ENCODE measurements at places on chromosomes 3 and 15. TPM values are rescaled to one million over a fixed set of nuclear protein-coding genes. Genes with fewer than 3 reads are reported as not detected.
A peak's percentile ranks its signal among the peaks of the same experiment; 100 is the strongest.

GRCh38 chr15:85453144-85453872 is 72.9 kb downstream of the AKAP13 start:
- no peak for DNase-seq

DNA sequence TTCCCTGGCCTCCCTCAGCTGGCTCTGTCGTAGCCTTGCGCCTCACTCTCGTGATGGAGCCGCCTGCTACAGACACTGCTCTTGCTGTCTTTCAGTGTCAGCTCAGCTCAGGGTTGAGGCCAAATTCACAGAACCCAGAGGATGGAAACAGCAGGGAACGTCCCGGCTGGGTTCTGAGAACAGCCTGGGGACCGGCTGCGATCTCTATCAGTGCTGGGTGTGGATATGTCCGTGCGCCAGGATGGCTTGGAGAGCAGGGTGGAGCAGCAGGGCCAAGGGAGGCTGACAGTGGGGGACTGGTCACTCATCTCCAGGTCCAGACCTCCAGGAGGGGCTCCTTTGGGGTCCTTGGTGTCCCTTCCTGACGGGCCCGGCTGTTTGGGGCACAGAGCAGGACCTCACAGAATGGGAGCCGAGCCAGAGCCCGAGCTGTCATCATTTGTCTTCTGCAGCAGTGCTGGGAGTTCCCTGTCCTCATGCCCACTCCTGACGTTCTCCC is 18.4 kb downstream of the KLF15 start:
- peak; percentile 6 for DNase-seq

GRCh38 chr3:31567036-31567435 is 34.3 kb downstream of the STT3B start:
- peak; percentile 49 for DNase-seq

The JMJD7 gene
- total RNA-seq, result 14.8 TPM

DNA sequence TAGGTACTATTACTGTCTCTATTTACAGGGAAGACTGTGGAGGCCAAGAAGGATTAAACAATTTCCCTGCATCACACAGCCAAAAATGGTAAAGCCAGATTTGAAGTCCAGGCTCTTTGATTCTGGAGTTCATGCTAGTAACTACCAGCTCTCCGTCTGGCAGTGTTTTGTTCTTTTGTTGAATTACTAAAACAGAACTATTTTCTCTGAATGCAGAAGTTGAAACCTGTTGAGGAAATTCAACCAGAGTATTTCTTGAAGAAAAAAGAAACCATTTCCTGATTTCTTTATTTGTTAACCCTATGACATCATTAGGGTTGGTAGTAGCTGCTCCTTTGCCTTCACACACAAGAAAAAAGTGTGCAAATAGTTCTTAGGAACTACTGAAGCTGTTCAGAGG is 34.3 kb downstream of the CRTC3 start:
- no peak for DNase-seq

The ABCC5 gene
- total RNA-seq, result 35.2 TPM
